ENCODE measurements at places on chromosomes 7 and 10. TPM values are rescaled to one million over a fixed set of nuclear protein-coding genes. Genes with fewer than 3 reads are reported as not detected.

GRCh38 chr10:26468291-26468690 is 30.1 kb downstream of the APBB1IP start:
- H3K27me3 ChIP-seq = no peaks in the 10 kb centered on the region
- H3K4me3 ChIP-seq = no peak overlapping the region
- H3K27ac ChIP-seq = no peak overlapping the region
- no peak for DNase-seq
- no peaks in the 10 kb centered on the region for H3K36me3 ChIP-seq
- H3K4me1 ChIP-seq = no peaks in the 10 kb centered on the region

GRCh38 chr7:140322759-140323158 is 75.6 kb downstream of the SLC37A3 start:
- H3K27ac ChIP-seq = no peak overlapping the region
- no peak for DNase-seq
- no peak overlapping the region for H3K4me3 ChIP-seq
- no peaks in the 10 kb centered on the region for H3K4me1 ChIP-seq
- no peaks in the 10 kb centered on the region for H3K27me3 ChIP-seq
- H3K36me3 ChIP-seq = no peaks in the 10 kb centered on the region

DNA sequence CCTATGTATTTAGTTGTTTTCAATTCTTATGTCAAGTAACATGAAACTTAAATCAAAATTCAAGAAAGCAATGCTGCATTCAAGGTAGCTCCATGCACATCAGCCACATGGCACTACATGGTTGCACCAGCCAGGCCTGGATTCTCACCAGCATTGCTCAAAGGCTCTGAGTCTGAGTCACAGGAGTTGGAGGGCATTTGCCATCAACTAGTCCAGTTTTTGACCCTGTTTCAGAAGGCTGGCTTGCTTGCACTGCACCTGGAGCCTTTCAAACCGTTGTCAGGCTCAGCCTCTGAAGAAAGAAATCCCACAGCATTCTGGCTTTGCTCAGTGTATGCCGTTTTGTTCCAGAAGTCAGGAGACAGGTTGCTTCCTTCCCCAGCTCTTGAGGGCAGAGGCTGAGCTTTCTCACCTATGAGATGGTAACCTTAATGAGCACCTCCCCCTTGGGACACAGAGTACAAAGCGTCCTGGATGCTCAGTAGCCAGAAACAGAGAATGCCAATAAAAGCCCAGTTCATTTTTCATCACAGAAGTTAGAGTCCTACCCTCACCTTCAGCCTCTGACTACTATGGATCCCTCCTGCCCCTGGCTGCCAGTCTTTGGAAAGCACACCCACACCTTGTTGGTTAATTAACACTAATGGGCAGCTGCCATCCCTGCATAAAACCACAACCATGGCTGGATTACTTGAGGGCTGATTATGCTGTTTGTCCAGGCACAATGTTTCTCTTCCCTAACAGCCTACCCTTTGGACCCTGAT is 288.4 kb upstream of the LRRTM3 start:
- H3K4me1 ChIP-seq = no peaks in the 10 kb centered on the region
- no peak overlapping the region for H3K27ac ChIP-seq
- H3K4me3 ChIP-seq = no peak overlapping the region
- no peak for DNase-seq
- H3K27me3 ChIP-seq = no peaks in the 10 kb centered on the region
- H3K36me3 ChIP-seq = no peaks in the 10 kb centered on the region

The DKK1 gene
- total RNA-seq = 10.5 TPM

The PAX4 gene
- not detected for total RNA-seq

DNA sequence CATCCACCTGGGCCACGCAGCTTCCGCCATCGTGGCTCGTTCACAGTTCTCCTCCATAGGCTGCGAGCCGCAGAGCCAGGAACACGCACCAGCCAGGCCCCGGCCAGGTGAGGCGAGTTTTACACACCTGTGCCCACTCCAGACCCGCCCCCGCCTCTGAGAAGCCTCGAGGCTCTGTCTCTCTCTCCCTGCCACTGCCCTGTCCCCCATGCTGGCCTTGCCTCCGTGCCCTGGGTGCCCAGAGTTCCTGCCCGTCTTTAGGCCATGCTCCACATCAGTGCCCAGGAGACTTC is 142.2 kb downstream of the SLIT1 start:
- no peaks in the 10 kb centered on the region for H3K4me1 ChIP-seq
- no peaks in the 10 kb centered on the region for H3K27me3 ChIP-seq
- H3K36me3 ChIP-seq = no peaks in the 10 kb centered on the region
- H3K27ac ChIP-seq = no peak overlapping the region

DNA sequence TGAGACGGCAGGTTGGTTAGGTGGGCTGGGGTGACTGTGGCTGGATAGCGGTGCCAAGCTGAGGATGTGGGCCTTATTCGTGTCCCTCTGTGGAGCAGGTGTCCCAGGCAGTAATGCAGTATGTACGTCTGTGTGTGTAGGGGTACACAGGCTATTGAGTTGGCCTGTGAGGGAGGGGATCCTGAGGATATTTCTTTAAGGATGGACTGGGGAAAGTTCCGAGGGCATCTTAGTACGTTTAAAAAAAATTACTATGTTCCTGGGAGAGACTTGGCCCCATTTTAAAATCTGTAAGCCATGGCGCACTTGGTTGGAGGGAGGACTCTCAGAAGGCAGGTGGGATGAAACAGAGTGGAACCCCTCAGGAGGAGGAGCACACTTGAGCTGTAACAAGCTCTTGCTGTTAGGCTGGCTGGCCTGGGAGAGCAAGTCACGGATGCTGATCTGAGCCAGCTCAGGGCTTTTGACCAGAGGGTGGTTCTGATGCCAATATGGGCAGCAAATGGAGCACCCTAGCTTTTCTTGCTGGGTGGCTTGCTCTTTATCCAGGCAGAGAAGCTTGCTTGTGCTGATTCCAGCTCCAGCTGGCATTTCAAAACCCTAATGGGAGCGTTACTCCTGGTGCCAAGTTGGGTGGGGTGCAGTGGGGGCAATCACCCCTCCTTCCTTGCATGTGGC is 765 bp downstream of the WBP1L start:
- peaks cover 4% of the 10 kb centered on the region for H3K36me3 ChIP-seq
- DNase-seq = no peak
- H3K4me1 ChIP-seq = peaks cover 12% of the 10 kb centered on the region
- no peaks in the 10 kb centered on the region for H3K27me3 ChIP-seq
- peak overlapping the region; percentile 93 for H3K4me3 ChIP-seq

The CLDN4 gene
- 219 TPM for total RNA-seq

DNA sequence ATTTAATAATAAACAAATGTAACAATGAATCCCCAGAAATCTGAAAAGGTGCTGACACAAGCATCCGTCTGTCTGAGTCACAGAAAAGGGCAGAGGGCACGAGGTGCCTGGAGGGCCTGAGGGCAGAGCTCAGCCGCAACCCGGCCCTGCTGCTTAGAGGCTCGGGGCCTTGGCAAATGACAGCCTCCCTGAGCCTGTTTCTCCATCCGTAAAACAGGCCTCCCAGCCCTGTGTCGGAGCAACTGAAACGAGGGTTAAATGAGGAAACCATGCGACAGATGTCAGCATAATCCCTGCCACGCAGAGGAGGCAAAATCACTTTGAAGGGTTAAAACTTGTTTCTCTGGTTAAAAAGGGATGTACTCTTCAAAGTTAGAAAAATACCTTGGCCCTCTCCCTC is 24.9 kb downstream of the NUDT1 start:
- no peaks in the 10 kb centered on the region for H3K36me3 ChIP-seq
- H3K4me1 ChIP-seq = no peaks in the 10 kb centered on the region
- no peaks in the 10 kb centered on the region for H3K27me3 ChIP-seq
- DNase-seq = no peak
- H3K4me3 ChIP-seq = no peak overlapping the region
- no peak overlapping the region for H3K27ac ChIP-seq

- H3K36me3 ChIP-seq = peaks cover 100% of the 10 kb centered on the region
- H3K4me3 ChIP-seq = no peak overlapping the region
- H3K4me1 ChIP-seq = peaks cover 17% of the 10 kb centered on the region
- no peaks in the 10 kb centered on the region for H3K27me3 ChIP-seq
These were observed 53.7 kb downstream of the ZRANB1 start for GRCh38 chr10:124995605-124996004.

DNA sequence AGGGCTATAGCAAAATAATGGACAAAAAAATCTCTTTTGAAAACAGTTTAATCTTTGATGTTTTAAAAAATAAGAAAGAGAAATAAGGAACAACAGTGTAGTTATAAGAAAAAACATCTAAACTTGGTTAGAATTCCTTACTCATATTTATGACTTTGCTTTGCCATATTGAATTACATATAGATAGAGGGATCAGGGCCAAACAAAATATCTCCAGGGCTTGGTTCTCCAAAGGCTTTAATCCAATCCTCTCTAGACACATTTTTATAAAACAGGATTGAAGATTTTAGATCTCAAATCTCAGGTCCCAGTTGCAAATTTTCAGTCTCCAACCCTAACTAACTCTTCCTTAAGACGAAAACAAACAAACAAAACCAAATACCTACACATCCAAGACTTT is 72.6 kb upstream of the RHOBTB1 start:
- H3K27ac ChIP-seq = no peak overlapping the region
- H3K36me3 ChIP-seq = no peaks in the 10 kb centered on the region
- no peaks in the 10 kb centered on the region for H3K27me3 ChIP-seq
- H3K4me1 ChIP-seq = no peaks in the 10 kb centered on the region

DNA sequence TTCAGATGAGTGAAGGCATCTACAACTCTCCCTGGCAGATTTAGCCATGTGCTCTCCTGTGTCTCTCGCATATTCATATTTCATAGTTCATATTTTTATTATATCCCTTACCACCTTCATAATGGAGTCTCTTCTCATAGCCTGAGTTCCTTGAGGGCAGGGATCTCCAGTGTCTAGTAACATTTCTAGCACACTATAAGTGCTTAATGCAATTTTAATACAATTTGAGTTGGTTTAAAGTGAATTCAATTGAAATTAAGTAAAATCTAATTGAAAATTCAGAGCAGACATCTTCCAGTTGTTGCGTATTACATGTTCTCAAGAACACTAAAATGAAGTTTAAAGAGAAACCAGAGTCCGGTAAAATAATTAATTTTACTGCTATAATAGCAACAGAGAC is 163.6 kb upstream of the GNAI1 start:
- no peaks in the 10 kb centered on the region for H3K4me1 ChIP-seq
- H3K27ac ChIP-seq = no peak overlapping the region
- no peak for DNase-seq
- H3K36me3 ChIP-seq = no peaks in the 10 kb centered on the region
- no peak overlapping the region for H3K4me3 ChIP-seq

The LDB3 gene
- 2.7 TPM for total RNA-seq

GRCh38 chr7:120215654-120216053 is 57.3 kb upstream of the KCND2 start:
- no peaks in the 10 kb centered on the region for H3K27me3 ChIP-seq
- no peaks in the 10 kb centered on the region for H3K4me1 ChIP-seq
- H3K4me3 ChIP-seq = no peak overlapping the region
- H3K27ac ChIP-seq = no peak overlapping the region
- no peaks in the 10 kb centered on the region for H3K36me3 ChIP-seq

GRCh38 chr7:117472335-117472734 is 7.5 kb upstream of the CFTR start:
- no peaks in the 10 kb centered on the region for H3K4me1 ChIP-seq
- H3K27me3 ChIP-seq = no peaks in the 10 kb centered on the region
- H3K4me3 ChIP-seq = no peak overlapping the region
- no peaks in the 10 kb centered on the region for H3K36me3 ChIP-seq
- DNase-seq = no peak

- no peaks in the 10 kb centered on the region for H3K36me3 ChIP-seq
- H3K27me3 ChIP-seq = no peaks in the 10 kb centered on the region
- H3K4me3 ChIP-seq = no peak overlapping the region
- DNase-seq = no peak
- no peak overlapping the region for H3K27ac ChIP-seq
These were observed 32.7 kb downstream of the ABCB5 start for GRCh38 chr7:20647908-20648776.

GRCh38 chr10:82949816-82950575 is 1075.0 kb downstream of the NRG3 start:
- no peak overlapping the region for H3K27ac ChIP-seq
- H3K4me1 ChIP-seq = no peaks in the 10 kb centered on the region
- no peak overlapping the region for H3K4me3 ChIP-seq
- H3K36me3 ChIP-seq = no peaks in the 10 kb centered on the region
- no peak for DNase-seq
- H3K27me3 ChIP-seq = no peaks in the 10 kb centered on the region

DNA sequence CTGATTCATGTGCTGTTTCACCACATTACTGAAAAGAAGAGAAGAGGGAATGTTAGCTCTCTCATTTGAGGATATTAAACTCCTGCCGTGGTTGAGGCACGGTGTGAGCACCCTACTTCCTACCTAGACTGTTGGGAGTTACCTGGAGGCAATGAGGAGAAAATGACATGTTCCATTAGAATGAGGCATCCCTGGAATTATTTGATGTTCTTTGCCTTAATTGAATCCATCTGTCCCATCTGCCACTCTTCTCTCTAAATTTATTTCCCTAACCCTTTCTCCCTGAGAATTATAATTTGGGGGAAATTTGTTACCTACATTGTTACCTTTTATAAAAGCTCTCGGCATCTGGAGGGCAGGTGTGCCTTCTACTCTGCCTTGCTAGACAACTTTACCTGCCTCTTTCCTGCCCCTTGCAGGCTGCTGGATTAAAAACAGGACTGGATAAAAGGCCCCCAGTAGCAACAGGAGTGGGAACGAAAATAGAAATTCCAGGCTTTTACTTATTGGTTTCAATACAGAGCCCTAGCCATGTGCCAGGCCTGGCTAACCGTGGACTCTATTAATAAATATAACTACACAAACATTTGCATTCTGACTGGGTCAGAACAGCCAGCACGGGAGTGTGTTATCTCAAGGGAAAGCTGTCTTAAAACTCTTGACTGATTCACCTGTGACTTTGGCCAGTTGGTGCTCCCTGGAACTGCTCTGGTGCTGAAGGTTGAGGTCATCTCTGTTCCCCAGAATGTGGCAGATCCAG is 4.4 kb upstream of the ATXN7L1 start:
- H3K36me3 ChIP-seq = no peaks in the 10 kb centered on the region
- H3K4me1 ChIP-seq = peaks cover 5% of the 10 kb centered on the region
- no peak for DNase-seq
- peaks cover 17% of the 10 kb centered on the region for H3K27me3 ChIP-seq
- no peak overlapping the region for H3K27ac ChIP-seq

DNA sequence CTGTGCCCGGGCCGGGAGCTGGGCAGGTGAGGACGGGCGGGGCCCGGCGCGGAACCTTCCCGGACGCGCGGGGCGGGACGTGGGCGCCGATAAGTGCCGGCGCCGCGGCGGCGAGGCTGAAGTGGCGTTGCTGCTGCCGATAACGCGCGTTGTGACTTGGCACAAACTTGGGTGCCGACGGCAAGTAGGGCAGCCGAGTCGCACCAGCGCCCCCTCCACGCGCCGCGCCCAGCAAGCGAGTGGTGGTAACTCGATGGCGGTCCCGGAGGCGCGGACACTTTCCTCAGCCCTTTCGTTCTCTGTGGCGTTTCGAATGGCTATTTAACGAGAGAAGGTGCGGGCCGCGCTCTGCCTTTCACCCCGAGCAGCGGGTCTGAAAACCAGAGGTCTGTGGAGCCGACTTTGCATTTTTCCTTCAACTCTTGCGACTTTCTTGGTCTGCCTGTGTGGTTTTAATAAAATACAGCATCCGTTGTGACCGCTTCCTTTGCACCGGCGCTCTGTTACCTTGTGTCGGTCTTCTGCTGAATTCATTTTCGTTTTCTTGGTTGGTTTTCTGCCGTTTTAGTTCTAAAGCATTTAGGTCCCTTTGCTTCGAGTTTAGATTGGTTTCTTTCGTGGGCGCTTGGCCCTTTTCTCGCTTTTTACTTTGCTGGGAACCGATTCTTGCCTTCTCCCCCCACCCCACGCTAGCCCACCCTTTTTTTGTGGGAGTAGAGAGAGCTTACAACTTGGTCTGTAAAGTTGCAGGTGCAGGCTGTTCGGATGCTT is 701 bp downstream of the STK17A start:
- H3K4me3 ChIP-seq = peak overlapping the region; percentile 90
- peaks cover 13% of the 10 kb centered on the region for H3K27me3 ChIP-seq
- peak overlapping the region; percentile 92 for H3K27ac ChIP-seq
- H3K4me1 ChIP-seq = peaks cover 37% of the 10 kb centered on the region

- no peak overlapping the region for H3K4me3 ChIP-seq
- no peaks in the 10 kb centered on the region for H3K36me3 ChIP-seq
- no peaks in the 10 kb centered on the region for H3K4me1 ChIP-seq
- H3K27ac ChIP-seq = no peak overlapping the region
These were observed 11.6 kb upstream of the FFAR4 start for GRCh38 chr10:93554760-93555432.

The CYP2C9 gene
- total RNA-seq = not detected

All from left lung (tissue), 14 donors.